ENCODE measurements at places on chromosomes 6 and 20.

DNA sequence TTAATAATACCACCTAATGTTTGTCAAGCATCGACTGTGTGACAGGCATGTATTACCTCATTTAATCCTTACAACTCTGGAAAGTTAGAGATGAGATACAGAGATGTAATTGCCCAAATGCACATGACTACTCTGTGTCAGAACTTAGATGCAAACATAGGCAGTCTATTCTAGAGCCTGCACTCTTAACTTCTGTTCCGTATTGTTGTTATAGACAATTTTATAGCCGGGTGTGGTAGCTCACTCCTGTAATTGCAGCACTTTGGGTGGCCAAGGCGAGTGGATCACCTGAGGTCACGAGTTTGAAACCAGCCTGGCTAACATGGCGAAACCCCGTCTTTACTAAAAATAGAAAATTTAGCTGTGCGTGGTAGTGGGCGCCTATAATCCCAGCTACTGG is 15.0 kb downstream of the IFT52 start:
- DNase-seq, result no peak

DNA sequence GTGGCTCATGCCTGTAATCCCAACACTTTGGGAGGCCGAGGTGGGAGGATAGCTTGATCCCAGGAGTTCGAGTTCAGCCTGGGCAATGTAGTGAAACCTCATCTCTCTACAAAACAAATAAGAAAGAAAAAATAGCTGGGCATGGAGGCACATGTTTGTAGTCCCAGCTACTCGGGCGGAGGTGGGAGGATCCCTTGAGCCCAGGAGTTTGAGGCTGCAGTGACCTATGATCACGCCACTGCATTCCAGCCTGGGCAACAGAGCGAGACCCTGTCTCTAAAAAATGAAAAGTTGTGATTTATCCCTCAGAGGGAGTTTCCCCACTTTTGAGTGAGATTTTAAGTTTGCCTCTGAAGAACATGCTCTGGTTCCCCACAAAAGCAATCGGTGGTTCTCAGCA is 17.4 kb upstream of the BMP7 start:
- DNase-seq, result no peak

- DNase-seq, result no peak
These were observed 129.3 kb downstream of the PFDN4 start for GRCh38 chr20:54337144-54337543.

GRCh38 chr20:56343861-56344381 is 14.9 kb upstream of the FAM210B start:
- peak; percentile 32 for DNase-seq

DNA sequence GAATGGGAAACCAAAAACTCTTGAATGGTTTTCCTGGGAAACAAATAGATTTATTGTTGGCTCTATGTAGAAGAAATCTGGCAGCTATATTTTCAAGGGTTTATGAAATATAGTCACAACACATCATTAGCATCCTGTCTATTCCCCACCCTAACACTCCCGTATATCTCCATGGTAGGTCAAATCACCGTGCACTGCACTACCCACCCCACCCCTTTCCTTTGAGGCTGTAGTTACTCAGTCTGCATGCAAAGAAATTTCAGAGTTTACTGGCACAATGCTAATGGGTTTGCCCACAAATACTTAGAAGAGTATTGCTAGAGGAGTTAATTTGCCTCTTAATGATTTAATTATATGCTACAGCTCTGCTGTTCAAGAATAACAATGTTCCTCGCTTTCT is 329.1 kb upstream of the TSHZ2 start:
- no peak for DNase-seq

- no peak for DNase-seq
These were observed 6.1 kb upstream of the NANP start for GRCh38 chr20:25629816-25630499.

- DNase-seq, result no peak
These were observed 9.9 kb downstream of the RAB32 start for GRCh38 chr6:146553377-146554135.

GRCh38 chr6:5208471-5208971 is 52.2 kb downstream of the LYRM4 start:
- DNase-seq, result no peak

GRCh38 chr6:120055071-120055470 is 705.5 kb upstream of the MAN1A1 start:
- no peak for DNase-seq

- no peak for DNase-seq
These were observed 320.0 kb upstream of the NT5E start for GRCh38 chr6:85129881-85130280.

GRCh38 chr20:11849976-11850670 is 67.6 kb upstream of the BTBD3 start:
- DNase-seq, result no peak

- DNase-seq, result no peak
These were observed 166.2 kb downstream of the TRIM27 start for GRCh38 chr6:28757429-28758045.

GRCh38 chr20:34954904-34955230 is 739 bp downstream of the GSS start:
- DNase-seq, result no peak

DNA sequence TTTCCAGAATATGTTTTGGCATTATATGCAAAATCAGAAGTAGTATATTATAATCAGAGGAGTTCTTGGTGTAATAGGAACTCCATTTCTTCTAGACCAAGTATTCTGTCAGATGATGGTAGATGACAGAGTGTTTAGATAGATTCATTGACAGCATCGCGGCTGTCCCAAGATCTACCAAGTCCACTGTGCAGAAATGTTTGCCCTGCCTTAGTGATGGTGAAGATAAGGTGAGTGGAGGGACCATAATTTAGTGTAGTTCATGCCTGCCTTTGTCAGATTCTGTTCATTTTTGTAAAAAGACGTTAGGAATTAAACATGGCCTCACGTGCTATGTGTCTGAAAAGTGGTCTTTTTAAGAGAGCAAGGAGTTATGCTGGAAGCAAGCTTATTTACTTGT is 270.1 kb downstream of the ARID1B start:
- DNase-seq, result no peak

- DNase-seq, result peak; percentile 21
These were observed 78.1 kb upstream of the TRAF3IP2 start for GRCh38 chr6:111683749-111684267.

DNA sequence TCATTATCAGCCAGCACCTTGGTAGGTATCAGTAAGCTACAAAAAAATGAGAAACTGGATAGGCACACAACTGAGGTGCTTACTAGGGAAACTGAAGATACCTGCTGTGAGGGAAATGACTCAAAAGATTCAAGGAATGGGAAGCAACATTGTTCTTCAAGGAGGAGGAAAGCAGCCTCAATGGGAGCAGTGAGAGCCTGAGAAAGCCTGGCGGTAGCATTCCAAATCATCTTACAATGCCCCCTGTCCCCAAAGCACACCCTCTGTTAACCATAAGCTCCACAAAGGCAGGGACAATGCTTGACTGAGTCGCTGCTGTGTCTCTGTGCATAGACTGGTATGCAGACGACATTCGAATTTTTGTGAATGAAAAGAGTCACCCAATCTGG is 10.6 kb downstream of the PKHD1 start:
- DNase-seq, result no peak

- no peak for DNase-seq
These were observed at the start of gene SYCP2L for GRCh38 chr6:10886691-10887502. SYCP2L (plus strand) TSS chr6:10887052; CDS start chr6:10887127, 75 bp downstream.

DNA sequence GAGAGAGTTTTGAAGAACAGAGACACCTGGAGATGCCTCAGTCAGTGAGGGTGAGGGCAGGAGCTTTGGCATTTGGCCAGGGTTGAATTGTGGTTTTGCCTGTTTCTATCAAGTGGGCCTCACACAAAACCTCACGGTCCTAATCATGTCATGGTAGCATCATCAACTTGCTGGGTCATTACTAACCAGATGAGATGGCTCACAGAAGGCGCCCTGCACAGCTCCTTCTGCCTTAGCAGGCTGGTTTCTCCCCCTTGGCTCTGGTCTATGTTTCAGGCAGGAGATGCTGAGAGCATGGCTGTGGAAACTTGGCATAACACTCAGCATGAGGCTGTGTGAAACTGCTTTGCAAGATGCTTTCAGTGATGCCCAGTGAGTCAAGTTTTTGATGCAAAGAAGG is 99.3 kb downstream of the LRRC1 start:
- DNase-seq, result peak; percentile 17

- DNase-seq, result no peak
These were observed 81.6 kb downstream of the C6orf118 start for GRCh38 chr6:165227644-165228329.

GRCh38 chr6:98833307-98834059 is 891 bp upstream of the POU3F2 start:
- DNase-seq, result no peak

DNA sequence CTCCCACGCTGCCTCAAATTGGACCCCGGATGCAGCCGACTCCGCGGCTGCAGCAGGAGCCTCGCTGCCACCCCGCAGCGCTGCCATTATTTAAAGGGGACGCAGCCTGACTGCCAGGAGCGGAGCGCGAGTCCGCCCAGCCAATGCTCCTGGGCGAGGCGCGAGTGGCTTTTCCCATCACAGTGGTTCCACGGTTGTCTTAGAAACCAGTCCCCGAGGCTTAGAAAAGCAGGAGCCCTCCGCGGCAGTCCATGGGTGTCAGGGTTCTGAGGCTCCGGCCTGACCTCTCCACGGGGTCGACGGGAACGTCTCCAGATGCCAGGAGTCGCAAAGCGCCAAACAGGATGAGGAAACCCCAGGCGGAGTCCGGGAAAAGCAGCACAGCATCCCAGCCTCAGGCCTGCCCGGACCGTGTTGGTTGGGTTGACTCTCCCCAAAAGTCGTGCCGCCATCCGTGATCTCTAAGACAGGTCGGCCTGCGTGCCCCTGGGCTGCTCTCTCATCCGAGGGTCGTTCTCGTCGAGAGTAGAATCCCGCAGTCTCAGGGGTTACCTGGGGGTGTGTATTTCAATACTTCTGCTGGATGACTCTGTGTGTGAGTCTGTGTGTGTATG is 975.8 kb upstream of the DEFB115 start:
- no peak for DNase-seq

DNA sequence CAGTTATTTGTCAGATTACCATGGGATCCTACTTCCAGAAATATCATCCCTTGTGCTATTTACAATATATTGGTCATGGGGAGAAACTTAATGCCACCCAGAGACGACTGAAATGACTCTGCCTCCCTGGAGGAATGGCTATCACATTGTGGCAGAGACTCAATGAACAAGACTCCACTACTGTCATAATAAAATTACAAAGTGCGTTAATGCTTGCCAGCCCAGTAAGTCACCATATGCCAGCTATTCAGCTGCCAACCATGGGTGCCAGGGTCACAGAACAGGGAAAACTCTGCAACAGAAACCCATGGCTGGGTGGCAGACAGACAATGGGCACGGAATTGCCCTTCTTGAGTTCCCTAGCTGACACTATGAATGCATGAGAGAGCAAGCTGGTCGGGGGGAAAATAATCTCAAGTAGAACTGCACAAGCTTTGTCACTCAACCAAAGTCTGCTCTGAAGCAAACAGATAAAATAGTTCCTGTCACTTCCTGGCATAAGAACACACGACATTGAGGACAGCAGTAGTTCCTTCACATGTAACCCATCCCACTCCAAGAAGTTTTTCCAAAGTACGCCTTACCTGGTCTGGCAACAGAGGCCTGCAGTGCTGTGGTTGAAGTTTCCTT is 32.1 kb downstream of the TP53INP2 start:
- no peak for DNase-seq

DNA sequence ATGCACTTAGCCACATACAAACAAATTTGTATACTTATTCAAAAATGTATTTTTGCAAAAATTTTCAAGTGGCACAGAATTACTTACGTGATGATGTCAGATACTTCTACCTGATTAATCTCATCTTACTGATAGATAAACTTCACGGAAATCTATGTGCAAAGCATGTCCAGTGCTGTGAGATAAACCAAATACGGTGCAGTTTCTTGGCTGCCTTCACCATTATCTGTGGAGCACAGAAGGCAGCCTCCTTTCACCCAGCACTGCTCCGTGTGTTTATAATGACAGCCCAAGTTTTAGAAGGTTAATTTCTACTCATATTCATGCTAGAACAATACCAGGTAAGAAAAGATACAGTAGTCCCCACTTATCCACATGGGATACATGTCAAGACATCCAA is 59.0 kb upstream of the PDE10A start:
- DNase-seq, result no peak

- DNase-seq, result no peak
These were observed 379.5 kb upstream of the POU3F2 start for GRCh38 chr6:98454809-98455322.

DNA sequence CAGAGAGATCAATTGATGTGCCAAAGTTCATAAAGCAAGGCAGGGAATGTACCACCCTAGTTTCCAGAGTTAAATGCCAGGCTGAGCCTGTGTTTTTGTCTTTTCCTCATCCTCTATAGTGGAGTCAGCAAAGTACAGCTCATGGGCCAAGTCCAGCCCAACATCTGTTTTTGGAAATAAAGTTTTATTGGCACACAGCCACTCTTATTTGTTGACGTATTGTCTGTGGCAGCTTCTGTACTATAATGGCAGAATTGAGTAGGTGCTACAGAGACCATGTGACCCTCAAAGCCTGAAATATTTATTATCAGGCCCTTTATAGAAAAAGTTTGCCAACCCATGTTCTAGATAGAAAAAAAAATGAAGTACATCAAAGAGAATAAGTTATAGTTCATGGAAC is 187.0 kb downstream of the TSHZ2 start:
- no peak for DNase-seq

GRCh38 chr20:23645575-23645974 is 7.8 kb upstream of the CST3 start:
- no peak for DNase-seq

- no peak for DNase-seq
These were observed 2.4 kb upstream of the EFHC1 start for GRCh38 chr6:52417675-52418111.

GRCh38 chr20:36565520-36565919 is 7.9 kb upstream of the TGIF2 start:
- DNase-seq, result no peak

DNA sequence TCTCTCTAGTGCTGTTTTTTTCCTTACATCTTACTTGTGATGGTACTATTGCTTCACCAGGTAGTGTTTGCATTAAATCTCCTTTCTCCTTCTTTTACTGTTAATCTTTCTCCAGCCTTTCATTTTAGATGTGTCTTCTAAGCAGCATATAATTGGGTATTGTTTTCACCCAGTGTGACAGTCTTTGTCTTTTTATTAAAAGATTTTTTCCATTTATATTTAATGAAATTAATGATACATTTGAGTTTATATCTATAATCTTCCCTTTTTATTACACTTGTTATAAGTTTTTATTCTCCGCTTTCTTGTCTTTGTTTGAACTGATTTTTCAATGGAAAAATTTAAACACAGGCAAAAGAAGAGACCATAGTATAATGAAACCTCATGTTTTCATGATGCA is 8.7 kb downstream of the COL20A1 start:
- DNase-seq, result no peak

- DNase-seq, result no peak
These were observed 173.6 kb downstream of the TFAP2B start for GRCh38 chr6:50992232-50992631.

DNA sequence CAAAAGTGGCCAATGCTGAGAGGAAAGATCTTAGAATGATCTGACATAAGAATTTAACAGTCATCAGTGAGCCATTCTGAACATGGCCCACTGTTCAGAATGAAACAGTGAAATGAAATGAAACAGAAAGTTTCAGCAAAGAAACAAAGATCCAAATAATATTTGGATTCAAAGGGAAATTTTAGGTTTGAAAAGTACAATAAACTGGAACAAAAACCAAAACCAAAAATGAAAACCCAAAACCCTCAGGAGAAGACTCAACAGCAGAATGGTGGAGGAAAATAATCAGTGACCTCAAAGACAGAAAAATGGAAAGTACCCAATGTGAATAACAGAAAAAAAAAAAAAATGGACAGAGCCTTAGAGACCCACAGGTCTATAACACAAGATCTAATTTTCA is 66.1 kb upstream of the EMILIN3 start:
- no peak for DNase-seq

GRCh38 chr20:10668677-10669368 is 5.0 kb downstream of the JAG1 start:
- no peak for DNase-seq
